ENCODE measurements at places on chromosomes 7 and 10. TPM values are rescaled to one million over a fixed set of nuclear protein-coding genes. Genes with fewer than 3 reads are reported as not detected.

ITPRID1 gene
- total RNA-seq, result not detected

DNA sequence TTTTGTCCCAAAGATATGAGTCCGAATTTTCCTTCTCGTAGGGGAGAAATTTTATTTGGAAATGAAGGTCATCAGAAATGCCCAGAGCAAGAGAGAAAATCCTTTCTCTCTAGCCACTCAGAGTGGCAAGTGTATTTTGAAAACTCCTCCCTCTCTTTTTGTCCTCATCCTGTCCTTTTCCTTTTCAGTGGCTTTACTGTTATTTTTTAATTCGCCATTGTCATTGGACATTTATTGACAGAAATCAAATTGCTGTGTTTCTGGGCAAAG, 39.6 kb downstream of the TET1 start:
- H3K4me1 ChIP-seq, result peaks cover 27% of the 10 kb centered on the region
- H3K4me3 ChIP-seq, result peak overlapping the region; percentile 47

INMT gene
- total RNA-seq, result 5.6 TPM

DNA sequence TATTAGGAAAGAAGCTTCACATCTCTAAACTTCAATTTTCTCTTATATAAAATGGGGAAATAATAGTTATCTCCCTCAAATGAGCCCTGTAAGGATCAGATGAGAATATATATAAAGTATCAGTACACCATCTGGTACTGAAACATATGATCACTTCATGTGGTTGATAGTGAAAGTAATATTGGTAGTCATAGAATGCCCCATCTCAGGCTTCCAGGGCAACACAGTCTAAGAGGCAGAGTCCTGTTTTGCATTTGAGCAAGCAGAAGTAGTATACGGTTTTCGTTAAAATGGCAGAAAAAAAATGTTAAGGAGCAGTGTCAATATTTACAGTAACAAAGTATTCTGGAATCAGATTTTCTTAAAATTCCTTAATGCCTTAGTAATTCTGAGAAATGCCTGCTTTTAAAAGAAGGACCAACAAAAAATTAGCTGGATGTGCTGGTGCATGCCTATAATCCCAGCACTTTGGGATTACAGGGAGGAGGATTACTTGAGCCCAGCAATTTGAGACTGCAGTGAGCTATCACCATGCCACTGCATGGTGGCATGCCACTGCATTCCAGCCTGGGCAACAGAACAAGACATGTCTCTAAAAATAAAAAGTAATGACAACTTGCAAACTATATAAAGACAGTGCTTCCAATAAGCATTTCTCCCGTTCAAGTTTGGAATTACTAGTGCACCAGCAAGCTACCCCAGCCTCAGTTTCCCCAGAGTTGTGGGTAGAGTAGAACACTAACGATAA, 19.8 kb downstream of the KBTBD2 start:
- H3K36me3 ChIP-seq, result peaks cover 41% of the 10 kb centered on the region
- no peak overlapping the region for H3K27ac ChIP-seq
- no peak overlapping the region for H3K4me3 ChIP-seq
- no peaks in the 10 kb centered on the region for H3K27me3 ChIP-seq
- peaks cover 13% of the 10 kb centered on the region for H3K4me1 ChIP-seq

CHCHD1 gene
- 19.6 TPM for total RNA-seq

NAMPT gene
- 400 TPM for total RNA-seq

NPSR1 gene
- total RNA-seq, result not detected

GRCh38 chr10:74187237-74187636, 36.2 kb downstream of the ADK start:
- no peak for DNase-seq
- H3K27ac ChIP-seq, result no peak overlapping the region
- H3K4me3 ChIP-seq, result no peak overlapping the region
- no peaks in the 10 kb centered on the region for H3K36me3 ChIP-seq
- H3K27me3 ChIP-seq, result no peaks in the 10 kb centered on the region

GRCh38 chr10:119531067-119531466, 11.5 kb downstream of the RGS10 start:
- no peak overlapping the region for H3K4me3 ChIP-seq
- H3K4me1 ChIP-seq, result peaks cover 30% of the 10 kb centered on the region
- H3K27me3 ChIP-seq, result no peaks in the 10 kb centered on the region
- DNase-seq, result no peak

DNA sequence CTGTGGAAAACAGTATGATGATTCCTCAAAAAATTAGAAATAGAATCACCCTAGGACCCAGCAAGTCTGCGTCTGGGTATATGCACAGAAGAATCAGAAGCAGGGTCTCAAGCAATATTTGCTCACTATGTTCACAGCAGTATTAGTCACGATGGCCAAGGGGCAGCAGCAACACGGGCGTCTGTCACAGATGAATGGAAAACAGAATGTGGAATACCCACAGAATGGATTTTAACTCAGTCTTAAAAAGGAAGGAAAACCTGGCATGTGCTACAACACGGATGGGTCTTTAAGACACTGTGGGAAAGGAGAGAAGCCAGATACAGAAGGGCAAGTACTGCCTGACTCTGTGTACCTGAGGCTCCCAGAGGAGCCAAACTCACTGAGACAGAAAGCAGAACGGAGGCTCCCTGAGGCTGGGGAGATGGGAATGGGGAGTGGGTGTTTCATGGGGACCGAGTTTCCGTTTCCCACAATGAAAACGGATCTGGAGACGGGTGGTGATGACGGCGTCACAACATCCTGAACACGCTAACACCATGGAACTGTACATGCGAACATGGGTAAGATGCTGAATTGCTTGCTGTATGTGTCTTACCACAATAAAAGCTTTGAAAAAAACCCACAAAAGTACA, 36.7 kb upstream of the INPP5A start:
- DNase-seq, result no peak
- H3K4me1 ChIP-seq, result peaks cover 10% of the 10 kb centered on the region
- H3K36me3 ChIP-seq, result no peaks in the 10 kb centered on the region

DNA sequence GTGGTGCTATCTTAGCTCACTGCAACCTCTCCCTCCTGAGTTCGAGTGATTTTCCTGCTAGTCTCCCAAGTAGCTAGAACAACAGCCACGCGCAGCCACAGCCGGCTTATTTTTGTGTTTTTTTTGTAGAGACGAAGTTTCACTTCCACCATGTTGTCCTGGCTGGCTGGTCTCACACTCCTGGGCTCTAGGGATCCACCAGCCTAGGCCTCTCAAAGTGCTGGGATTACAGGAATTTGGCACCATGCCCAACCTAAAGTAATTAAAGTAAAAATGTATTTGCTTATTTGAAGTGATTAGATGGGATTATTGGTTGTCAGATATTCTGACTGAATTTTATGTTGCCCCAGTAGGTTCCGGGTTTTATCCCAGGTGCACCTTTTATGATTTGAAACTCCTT, 22.7 kb downstream of the LUC7L2 start:
- H3K36me3 ChIP-seq, result peaks cover 35% of the 10 kb centered on the region
- H3K27ac ChIP-seq, result no peak overlapping the region
- no peak for DNase-seq
- H3K4me1 ChIP-seq, result no peaks in the 10 kb centered on the region
- no peak overlapping the region for H3K4me3 ChIP-seq

DNA sequence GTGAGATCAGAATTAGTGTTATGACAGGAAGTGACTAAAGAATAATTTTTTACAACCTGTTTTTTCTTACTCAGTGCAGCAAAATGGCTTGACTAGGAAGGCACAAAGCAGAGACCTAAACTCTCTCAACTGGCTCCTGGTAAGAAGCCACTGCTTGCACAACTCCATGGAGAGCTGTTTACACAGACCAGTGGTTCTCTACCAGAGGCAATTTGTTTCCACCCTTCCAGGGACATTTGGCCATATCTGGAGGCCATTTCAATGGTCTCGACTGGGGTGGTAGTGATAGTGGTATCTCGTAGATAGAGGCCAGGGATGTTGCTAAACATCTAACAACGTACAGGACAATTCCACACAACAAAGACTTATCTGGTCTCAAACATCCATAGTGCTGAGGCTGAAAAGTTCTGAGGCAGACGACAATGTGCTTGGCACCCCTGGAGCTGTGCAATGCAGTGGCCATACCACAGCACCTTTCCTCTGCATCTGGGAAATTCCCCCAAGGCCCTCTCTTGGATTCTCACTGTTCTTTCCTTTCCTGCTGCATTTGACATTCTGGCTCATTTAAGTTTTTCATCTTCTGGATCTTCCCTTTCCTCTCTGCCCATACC, 105.4 kb upstream of the LAMB4 start:
- H3K4me3 ChIP-seq, result no peak overlapping the region
- no peaks in the 10 kb centered on the region for H3K4me1 ChIP-seq
- no peak overlapping the region for H3K27ac ChIP-seq
- DNase-seq, result no peak

GRCh38 chr10:100872034-100872791, 40.5 kb upstream of the SLF2 start:
- no peak overlapping the region for H3K4me3 ChIP-seq
- no peaks in the 10 kb centered on the region for H3K27me3 ChIP-seq
- no peaks in the 10 kb centered on the region for H3K4me1 ChIP-seq
- no peak for DNase-seq
- H3K36me3 ChIP-seq, result no peaks in the 10 kb centered on the region
- no peak overlapping the region for H3K27ac ChIP-seq

AGK gene
- total RNA-seq, result 21.1 TPM

All from vagina (tissue), 2 donors.